CD4-positive, alpha-beta T cell (primary cell): ENCODE measurements at places on chromosomes 11 and 22. TPM values are rescaled to one million over a fixed set of nuclear protein-coding genes. Genes with fewer than 3 reads are reported as not detected.

Gene FAM89B
- total RNA-seq: 27.3 TPM

Gene PHOX2A
- not detected for total RNA-seq

- DNase-seq: no peak
Measured at GRCh38 chr11:46948378-46949131, 12.0 kb downstream of the CSTPP1 start.

GRCh38 chr11:121654259-121654842, 201.6 kb upstream of the SORL1-AS1 start:
- no peak for DNase-seq

GRCh38 chr11:113715273-113715672, 9.2 kb upstream of the TMPRSS5 start:
- DNase-seq: no peak

- no peak for DNase-seq
Measured at GRCh38 chr11:100810146-100810545, 123.1 kb downstream of the ARHGAP42 start.

DNA sequence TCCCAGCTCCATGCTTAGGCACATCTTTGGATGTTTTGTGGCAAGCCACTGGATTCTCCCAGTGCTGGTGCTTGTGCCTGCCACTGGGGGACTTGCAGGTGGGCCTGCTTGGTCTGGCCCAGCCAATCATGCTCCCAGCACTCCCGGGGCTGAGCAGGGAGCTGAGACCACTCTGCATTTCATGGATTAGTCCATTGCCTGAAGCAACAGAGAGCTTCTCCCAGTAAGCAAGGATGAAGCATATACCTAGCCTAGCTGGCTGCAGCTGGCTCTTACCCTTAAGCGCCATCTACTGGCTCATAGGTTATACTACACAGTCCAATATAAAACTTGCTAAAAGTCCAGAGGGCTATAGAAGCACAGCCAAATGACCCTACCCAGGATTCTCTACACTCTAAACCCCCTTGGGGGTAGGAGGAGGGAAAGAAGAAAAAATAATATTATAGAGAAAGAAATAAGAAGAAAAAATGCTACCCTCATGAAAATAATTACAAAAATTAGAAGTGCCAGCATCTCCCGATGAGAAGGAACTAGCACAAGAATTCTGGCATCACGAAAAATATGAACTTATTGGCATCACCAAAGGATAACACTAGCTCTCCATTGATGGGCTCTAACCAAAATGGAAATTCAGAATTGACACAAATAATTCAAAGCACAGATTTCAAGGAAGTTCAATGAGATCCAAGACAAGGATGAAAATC, 275.3 kb downstream of the C11orf87 start:
- no peak for DNase-seq

DNA sequence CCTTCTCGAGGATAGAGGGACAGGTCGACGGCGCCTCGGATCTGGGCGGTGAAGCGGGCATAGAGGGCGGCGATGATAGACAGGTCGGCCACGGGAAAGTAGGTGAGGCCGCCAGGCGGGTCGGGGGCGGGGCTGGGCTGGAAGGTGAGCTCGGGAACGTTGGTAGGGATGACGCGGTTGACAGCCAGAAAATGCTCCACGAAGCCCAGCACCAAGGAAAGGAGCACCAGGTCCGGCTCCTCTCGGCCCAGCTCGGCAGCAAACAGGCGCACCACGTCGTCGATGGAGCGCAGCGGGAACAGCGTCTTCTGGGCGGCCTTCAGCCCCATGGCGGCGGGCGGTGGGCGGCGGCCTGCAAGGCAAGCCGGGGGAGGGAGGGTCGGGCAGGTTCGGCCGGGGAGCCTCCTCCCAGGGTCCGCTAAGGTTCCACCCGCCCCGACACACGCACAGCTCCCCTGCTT, 540 bp downstream of the MEN1 start:
- DNase-seq: no peak
